ENCODE measurements at places on chromosomes 13 and 19.

DNA sequence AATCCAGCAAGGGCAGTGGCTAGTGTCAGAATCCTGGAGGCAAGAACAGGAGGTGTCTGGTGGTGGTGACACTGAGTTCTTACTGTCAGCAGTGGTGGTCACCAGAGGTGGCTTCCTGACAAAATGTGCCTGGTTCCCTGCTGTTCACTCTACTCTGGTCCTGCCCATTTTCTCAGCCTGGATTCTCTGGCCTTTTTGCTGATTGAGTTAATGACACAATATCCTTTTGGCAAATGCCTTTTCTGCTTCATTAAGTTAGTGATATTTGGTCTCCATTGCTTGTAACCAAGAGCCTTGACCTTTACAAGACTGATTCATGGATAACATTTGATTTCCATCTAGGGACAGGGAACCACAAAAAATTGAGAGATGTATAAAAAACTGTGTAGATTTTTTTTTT lies 51.1 kb downstream of the RFC3 start:
- no peak for DNase-seq

DNA sequence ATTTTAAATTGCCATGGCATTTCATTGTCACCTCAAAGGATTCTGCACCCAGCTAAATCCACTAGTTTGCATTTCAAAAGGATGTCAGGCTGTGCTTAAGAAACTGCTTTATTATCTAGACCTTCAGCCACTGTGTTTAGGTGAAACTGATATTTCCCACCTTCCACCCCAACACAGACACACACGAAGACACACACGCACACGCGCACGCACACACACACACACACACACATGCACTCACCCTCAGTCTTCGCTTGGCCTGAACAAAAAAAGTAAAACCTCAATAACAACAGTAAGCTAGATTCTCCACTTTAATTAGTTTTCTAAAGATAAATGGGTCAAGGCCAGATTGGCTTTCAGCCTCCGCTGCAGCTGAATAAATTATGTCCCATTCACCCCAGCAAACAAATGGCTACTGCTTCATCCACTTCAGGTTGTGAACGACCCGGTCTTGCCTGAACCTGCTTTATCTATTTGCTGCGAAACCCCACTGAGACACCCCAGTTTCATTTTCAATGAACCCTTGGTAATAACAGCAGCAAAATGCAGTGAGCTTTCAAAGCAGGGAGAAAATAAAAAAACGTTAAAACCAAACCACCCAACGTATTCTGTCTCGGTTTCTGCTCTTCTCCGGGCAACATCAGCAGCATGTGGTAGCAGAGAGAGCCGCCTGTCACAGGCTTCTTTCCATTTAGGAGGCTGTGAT lies 166.8 kb downstream of the DCT start:
- no peak for DNase-seq

GRCh38 chr13:68905186-68905585 lies 1202.4 kb upstream of the ATXN8OS start:
- DNase-seq = no peak

DNA sequence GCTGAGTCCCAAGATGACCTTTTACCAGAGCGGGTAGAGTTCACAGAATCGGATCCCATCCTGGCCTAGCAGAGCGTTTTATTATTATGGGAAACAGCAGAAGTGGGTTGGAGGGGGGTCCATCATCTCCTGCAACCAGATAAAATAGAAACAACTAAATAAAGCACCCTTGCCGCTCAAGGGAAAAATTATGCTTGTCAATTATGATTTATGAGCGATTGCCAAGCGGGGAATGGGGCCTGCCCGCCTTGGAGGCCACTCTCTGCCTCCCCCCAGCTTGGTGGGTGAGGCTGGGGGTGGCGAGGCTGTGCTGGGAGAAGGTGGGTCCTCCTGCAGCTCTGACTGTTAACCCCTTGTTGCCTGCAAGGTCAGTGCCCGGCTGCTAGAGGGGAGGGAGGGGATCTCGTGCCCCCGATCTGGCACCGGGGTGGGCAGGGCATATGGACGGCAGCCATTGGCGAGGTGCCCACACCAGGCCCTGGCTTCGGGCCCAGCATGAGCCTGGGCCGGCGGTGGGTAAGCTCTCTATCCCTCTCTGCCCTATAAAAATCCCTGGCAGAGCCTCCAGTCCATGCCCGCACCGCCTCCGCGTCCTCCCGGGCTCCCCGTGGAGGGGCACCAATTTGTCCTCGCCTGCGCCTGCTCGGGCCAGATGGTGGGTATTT lies 129.1 kb downstream of the URI1 start:
- no peak for DNase-seq

DNA sequence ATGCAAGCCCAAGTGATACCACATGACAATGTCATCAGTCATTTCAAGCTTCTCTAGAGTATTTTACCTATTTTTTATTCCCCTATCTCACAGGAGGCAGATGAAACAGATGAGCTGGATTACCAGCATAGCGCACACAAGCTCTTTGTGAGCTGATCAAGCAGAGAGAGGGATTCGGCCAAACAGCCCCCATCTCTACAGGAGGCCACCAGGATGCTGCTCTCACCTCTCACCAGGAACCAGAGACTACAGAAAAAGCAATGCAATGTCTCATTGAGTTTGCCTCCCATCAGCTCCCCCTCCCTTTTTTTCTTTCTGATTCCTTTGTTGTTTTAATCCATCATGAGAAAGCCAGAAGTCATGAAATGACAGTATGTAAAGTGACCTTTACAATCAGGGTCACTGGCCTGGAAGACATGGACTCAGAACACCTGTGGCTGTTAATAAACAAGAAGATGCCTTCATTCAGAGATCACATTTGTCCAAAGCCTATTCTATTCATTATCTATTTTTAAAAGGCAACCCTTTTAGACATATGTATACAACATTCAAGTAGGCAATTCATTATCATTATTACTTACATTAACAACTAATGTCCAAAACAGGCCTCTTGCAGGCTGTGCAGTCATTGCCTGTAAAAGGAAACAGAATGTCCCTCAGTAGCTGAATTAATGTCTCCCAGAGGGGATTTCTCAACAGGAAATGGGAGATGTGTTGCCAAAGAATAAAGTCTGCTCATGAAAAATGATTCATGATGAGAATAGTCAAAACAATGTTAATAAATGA lies 656.6 kb downstream of the TBC1D4 start:
- no peak for DNase-seq

DNA sequence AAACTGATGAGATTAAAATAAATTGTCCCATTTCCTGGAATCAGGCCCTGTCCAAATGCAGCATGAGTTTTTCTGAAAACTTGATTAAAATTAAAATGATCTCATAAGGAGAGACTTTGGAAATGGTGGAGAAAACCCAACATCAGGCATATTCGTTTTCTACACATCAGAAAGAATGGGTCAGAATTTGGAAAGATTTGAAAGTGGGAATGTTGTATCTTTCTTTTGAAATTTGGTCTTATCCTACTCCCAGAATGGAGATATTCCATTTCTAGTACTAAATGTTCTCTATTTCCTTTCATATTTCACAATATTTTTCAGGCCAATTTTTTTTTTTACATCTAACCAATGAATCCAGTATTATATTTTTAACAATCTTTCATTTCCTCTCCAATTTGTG lies 223.9 kb upstream of the RXFP2 start:
- DNase-seq = no peak

DNA sequence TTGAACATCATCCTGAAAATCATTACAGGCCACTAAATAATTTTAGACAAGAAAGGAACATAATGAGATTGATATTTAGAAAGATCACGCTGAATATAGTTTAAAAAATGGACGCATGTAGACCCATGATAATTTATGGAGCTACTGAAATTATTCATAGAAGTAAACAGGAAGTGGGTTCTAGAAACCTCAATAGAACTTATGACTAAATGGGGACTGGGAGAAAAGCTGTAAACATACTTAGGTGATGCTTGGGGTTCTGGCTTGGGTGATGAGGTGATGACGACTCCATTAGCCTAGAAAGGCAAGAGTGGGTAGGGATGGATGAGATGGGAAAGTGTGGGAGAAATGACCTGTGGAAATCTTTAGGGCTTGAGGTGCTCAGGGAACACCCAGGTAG lies 484.0 kb downstream of the MYO16 start:
- DNase-seq = no peak

GRCh38 chr19:46546194-46546896 lies 50.7 kb upstream of the PNMA8B start:
- DNase-seq = peak; percentile 46

- DNase-seq = no peak
These were observed 4.4 kb downstream of the PNPLA6 start for GRCh38 chr19:7539827-7540425.

- no peak for DNase-seq
These were observed 702 bp upstream of the EPSTI1 start for GRCh38 chr13:42992764-42993122.

- no peak for DNase-seq
These were observed 515.0 kb downstream of the TBC1D4 start for GRCh38 chr13:74966814-74967424.

DNA sequence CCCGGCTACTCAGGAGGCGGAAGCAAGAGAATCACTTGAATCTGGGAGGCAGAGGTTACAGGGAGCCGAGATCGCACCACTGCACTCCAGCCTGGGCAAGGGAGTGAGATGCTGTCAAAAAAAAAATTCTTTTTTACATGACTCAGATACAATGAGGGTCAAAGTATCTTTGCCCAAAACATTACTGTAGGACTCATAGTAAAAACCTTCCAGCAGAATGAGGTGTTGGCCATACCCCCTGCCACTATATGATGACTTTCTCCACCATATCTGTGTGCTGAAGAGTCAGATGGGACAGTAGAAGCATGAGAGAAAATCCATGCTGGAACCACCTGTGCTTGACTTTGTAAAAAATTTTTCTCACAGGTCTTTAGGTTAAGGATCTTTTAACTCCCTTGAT lies 86.7 kb downstream of the COL4A2 start:
- DNase-seq = no peak

DNA sequence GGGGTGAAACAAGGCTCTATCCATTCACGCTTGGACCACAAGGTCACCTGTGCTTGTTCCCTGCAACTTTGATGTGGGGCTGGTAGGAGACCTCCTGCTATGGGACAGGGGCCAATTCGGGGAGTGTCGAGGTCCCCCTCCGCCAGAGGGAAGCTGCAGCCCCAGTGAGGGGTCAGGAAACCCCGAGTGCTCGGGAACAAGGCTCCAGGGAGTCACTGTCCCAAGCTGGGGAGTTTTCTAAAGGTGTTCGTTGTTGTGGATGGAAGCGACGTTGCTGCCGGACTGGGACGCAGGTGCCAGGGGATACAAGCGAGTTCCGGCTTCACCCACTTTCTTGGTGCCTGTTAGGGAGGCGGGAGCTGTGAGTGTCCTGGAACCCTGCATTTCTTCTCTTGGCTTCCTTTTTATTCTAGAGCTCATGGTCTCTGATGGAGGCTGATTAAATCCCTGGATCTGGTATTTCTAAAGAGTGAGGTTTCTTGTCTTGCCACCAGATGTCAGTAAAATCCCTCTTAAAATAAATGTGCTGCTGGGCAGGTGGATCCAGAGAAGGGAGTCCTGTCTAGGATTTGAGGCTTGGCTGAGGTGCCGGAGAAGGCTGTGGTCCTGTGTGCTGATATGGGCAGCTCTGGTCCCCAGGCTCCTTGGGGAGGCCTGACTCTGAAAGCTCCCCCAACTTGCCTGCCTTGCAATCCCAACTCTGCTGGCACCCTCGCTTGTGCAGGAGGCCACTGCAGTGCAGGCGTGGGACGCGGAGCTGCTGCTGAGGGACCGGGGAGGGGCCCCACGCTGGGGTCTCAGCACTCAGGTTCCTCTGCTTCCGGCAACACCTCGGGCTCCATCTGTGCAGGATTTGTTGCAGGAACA lies 153.9 kb downstream of the TEX29 start:
- peak; percentile 54 for DNase-seq

DNA sequence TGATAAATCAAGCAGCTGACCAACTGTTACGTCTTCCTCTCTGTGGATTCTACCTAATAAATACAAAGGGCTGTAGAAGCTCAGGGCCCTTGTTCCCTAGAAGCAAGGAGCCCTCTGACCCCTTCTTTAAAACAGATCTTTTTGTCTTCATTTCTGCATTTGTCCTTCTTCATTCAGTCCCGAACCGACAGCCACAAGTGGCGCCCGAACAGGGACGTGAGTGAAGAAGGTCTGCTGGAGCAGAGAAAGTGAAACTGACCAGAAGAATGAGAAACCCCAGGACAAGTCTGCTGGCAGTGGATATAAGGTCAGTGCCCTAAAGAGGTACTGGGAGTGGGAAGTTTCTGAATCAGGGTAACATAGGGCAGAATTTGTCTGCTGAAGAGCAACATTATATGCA lies 13.1 kb downstream of the ZNF773 start:
- no peak for DNase-seq

DNA sequence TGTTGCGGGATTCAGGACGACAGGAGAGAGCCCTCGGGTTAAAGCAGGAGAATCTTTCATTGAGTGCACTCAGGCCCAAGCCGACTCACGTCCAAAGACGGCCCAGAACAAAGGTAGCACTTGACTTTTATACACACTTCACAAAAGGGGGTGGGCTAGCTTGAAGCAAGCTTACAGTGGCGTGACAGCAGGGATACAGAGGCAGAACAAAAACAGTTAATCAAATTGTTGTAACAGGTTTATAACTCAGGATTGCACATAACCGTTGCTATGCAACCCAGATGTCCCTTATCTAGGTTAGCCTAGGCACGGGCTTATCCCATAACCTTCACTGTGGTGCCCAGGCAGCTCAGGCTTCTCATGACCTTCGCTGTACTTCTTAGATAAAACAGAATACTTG lies 2.0 kb downstream of the MED25 start:
- no peak for DNase-seq

DNA sequence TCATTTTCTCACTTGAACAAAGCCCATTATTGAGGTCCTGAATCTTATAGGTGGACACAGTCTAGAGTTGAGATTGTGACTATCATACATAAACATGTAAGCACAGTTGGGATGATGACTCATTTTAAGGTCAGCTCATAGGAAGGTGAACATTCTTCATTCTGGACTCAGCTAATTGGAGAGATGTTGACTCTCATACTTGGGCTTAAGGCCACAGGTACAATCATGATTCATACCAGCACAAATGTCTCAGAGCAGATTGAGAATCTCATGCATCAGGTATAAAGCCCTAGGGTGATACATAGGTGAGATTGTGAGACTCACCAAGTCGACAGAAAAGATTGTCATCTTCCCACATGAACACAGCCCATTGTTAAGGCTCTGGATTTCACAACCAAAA lies 62.3 kb upstream of the ZNF724 start:
- DNase-seq = no peak

- DNase-seq = no peak
These were observed 146.0 kb upstream of the KLF12 start for GRCh38 chr13:74280093-74280794.

DNA sequence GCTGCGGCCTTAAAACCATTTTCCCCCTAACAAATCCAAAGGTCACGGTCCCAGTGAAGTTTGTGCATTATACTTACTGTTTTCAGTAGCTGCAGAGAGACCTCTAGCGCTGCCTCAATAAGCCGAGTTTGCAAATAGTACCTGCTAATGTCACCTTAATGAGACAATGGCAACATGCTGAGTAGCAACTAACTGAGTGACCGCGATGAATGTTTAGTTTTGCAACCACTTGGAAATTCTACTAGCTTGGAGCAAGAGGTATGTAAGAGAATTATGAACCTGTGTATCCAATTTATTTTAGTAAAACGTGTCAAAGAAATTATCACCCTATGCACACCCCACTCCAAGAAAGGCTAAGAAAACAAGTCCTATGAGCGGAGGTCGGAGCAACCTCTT lies 1.2 kb downstream of the KPNA3 start:
- DNase-seq = no peak

- no peak for DNase-seq
These were observed 4.8 kb upstream of the SMG9 start for GRCh38 chr19:43759515-43759914.

- DNase-seq = no peak
These were observed 3.7 kb downstream of the CD70 start for GRCh38 chr19:6587093-6587820.
